ENCODE measurements at places on chromosomes 1 and 21.
A peak's percentile ranks its signal among the peaks of the same experiment; 100 is the strongest.

- DNase-seq = no peak
Measured at GRCh38 chr1:232378266-232379062, 251.5 kb downstream of the SIPA1L2 start.

DNA sequence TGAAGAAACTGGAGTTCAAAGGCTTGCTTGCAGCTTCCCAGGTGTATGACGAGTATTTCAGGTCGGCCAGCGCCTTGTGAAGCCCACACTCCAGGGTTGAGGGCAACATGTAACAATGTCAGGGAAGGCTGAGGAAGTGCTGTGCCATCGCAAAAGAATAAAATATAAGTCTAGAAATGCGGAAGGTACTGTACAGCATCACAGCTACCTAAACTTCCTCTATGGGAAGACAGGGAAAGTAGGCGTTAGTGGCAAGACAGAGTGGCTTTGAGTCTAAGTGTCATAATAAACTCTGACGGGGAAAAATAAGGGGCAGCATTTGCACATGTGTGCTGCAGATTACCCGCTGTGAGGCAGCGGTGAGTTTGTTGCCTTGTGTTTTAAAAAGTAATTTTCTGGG, 28.9 kb downstream of the DOP1B start:
- DNase-seq = no peak

- DNase-seq = no peak
Measured at GRCh38 chr1:230301822-230302221, 124.3 kb downstream of the PGBD5 start.

DNA sequence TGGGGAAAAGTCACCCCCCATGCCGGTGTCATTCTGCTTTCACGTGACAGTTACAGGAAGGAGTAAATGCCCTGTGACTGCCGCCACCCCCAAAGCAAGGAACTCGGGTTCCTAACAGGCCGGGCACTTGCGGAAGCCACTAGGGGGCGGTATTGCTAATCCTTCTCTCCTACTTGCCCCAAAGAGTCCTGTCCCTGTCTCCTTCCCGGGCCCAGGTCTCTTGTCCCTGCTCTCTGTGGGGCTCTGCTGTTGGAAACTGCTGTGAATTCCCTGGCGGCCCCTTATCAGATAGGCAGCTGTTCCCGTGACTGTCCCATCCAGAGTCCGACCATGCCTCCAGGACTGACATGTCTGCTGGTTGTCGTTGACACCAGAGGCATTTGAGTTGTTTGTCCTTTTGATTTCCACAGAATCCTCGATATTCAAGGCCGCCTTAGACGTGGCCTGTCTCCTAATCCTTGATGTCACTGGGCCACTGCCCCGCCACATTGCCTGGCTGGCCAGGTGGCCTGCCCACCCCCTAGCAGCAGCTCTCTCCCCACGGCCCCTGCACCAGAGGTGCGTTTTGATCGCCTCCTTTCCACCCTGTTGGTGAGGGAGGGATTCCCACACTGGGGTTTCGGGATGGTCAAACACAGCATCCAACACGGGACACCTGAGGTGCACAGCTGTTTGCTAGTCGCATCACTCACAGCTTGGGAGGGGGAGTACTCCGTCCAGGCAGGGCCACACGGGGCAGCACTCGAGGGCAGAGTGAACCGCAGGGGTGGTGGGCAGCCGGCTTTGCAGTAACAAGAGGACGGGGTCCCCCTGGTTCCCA, 37.3 kb downstream of the CHAF1B start:
- peak; percentile 61 for DNase-seq

GRCh38 chr1:54850737-54851136, 36.3 kb downstream of the DHCR24 start:
- DNase-seq = no peak

DNA sequence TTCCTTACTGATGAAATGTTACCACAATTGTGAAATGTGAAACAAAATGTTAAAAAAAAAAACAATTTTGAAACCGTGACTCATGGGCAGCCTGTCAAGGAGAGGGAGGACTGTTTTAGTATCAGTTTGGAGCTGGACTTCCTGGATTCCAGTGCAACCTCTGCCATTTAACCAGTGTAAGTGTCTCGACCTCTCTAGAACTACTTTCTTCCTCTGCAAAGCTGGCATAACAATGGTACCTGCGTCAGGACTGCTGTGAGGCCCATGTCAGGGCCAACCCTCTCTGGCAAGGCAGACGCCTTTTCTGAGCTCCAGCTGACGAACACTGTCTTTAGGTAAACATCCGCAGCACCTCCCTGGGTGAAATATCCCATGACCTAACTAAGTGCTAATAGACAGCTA, 20.9 kb downstream of the URB1 start:
- DNase-seq = no peak

GRCh38 chr1:43981135-43981491, 2.1 kb downstream of the B4GALT2 start:
- no peak for DNase-seq

- no peak for DNase-seq
Measured at GRCh38 chr1:225883616-225884265, 1.6 kb upstream of the TMEM63A start.

- DNase-seq = peak; percentile 73
Measured at GRCh38 chr1:186605762-186606350, 74.4 kb downstream of the PTGS2 start.

GRCh38 chr1:54965624-54966340, 14.6 kb upstream of the TMEM61 start:
- peak; percentile 34 for DNase-seq

DNA sequence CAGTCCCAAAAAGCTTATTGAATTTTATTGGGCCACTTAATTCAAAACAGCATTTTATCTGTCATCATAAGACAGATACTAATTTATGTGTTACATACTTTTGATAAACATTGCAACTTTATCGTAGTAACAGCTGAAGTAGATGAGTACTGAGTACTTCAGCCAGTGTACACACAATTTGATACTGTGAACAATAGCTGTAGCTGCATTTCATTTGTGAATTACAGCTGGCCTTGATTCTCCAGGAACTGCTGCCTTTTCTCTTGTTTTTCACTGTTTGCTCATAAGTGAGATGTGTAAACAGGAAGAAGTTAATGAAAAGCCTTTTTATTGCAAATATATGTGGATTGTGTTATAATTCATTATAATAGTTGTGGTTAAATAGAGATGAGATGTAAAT, 10.2 kb downstream of the UAP1 start:
- DNase-seq = no peak

GRCh38 chr1:83055391-83056170, 943.4 kb downstream of the TTLL7 start:
- DNase-seq = no peak

DNA sequence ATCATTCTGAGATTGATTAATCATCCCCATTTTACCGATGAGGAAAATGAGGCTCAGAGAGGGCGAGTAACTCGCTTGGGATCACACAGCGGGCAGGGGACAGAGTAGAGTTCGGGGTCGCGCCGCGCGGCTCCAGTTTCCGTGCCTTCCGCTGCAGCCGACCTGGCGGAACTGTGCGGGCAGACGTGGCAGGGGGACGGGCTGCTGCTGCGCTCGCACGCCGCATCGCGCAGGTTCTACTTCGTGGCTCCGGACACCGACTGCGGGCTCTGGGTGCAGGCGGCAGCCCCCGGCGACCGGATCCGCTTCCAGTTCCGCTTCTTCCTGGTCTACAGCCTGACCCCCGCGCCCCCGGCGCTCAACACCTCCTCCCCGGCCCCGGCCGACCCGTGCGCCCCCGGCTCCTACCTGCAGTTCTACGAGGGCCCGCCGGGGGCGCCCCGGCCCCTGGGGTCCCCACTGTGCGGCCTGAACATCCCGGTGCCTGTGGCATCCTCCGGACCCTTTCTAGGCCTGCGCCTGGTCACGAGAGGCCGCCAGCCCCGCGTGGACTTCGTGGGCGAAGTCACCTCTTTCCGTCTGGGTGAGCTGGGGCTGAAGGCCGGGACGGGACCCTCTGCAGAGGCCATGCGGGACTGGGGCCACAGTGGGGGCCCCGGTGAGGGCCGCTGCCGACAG, 2.3 kb downstream of the LDLRAD2 start:
- DNase-seq = no peak

DNA sequence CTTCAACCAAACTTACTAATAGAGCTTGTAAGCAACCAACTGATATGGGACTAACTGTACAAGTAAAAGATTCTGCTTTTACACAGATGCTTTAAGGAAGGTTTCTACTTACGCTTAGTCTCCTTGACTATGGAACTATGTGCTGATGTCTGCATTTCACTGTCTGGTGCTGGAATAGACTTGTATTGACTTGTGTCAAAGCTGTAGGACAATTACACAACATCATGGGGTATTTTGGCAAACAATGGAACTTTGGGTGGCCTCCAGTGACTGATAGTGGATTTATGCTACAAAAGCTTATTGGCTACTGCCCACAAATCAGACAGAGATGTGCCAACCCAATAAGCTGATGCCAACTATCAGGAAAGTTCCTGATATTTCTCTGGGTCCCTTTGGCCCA, 10.6 kb downstream of the CBR1 start:
- no peak for DNase-seq

DNA sequence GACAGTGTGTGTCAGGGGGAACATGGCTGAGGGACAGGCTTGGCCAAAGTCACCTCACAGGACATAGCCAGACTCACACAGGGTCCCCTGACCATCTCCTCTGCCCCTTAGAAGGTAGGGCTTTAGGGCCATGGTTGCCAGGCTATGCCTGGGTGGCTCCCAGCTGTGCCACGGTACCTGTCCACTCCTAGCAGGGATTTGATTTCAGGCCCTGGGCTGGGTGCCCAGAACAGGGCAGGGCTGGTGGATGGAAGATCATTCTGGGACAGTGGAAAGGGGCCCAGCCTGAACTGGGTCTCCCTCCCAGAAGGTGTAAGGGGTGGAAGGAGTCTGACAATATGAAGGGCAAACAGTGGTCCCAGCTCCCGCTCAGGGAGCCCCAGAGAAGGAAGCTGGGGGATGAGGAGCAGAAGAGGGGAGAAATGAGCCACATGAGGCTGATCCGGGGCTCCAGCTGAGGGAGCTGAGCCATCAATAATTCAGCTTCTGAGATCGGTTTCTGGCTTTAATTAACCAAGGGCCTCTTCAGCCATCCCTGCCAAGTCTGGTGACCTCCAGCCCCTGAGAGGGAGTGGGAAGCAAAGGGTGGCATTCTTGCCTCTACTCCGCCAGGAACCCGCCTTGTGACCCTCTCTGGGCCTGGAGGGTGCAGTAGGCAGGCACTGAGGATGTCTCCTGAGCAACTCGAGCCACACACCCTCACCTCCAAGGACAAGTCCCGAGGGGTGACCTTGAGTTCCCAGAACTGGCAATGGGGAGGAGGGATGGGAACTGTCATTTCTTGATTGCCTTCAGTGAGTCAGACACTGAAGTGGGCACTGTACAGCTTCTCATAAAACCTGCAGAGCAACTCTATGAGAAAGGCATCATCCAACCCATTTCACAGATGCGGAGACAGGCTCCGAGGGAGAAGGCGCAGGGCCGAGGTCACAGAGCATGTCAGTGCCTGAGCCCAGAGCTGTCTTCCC, 2.1 kb downstream of the CD164L2 start:
- DNase-seq = no peak

DNA sequence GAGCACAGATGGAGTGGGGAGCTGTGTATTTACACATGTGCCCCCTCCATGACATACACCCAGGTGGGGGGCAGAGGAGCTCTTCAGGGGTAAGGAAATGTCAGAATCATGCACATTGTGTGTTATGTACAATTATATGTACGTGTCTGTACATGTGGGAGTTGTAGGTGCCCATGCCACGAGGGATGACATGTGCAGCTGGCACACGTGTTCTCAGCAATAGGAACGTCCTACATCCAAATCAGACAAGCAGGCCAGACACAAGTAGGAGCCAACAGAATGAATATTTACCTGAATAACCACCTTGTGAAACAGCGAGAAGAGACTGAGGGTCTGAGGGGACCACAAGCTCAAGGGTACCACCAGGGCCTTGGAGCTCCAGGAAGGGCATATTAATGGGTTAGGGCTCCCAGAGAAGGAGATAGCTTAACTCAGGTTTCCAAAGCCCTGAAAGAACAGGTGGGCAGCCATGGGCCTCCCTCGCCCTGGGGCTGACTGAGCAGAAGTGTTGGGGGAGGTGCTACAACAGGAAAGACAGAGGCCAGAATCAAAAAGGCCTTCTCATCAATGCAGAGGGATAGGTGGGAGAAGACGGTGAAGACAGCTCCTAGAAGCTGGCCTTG, 3.2 kb downstream of the COL16A1 start:
- DNase-seq = no peak

DNA sequence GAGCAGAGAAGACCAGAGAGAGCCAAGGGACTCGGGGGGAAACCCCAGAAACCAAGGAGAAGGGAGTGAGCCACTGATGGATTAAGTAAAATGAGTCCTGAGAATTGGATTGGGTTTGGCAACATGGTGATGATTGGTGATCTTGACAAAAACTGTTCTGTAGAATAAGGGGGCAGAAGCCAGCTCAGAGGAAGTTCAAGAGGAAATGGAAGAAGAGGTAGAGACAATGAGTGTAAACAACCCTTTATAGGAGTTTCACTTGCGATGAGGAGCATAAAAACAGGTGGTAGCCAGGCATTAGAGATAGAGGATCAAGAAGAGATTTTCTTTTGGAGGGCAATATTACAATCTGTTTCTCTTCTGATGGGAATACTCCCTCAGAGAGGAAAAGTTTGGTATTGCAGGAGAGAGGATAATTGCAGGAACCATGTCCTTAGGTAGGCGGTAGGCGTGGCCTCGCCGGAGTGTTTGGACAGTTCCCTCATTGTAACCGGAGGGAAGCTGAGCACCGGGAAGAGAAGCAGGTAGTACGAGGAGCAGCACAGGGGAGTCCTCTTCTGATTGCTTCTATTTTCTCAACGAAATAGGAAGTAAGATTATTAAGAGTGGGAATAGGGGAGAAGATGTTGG, 68.4 kb upstream of the TENT5C start:
- peak; percentile 37 for DNase-seq

DNA sequence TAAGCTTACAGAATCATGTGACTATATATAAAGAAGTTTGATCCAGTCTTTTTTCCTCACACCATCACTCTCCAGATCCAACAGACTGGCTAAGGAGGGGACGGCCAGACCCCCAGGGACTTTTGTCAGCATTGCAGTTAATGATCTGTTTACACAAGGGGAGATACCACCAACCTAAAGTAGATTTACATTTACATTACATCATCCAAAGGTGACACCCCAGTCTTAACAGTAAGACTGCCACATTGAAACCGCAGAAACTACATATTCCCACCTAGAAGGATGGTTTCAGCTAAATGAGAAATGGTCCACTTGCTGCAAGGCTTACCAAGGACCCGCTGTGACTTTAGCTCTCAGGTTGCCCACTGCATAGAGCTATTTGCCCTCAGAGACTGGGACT, 3.4 kb downstream of the RCAN1 start:
- DNase-seq = no peak

- no peak for DNase-seq
Measured at GRCh38 chr1:48831120-48831978, 54.7 kb upstream of the BEND5 start.

DNA sequence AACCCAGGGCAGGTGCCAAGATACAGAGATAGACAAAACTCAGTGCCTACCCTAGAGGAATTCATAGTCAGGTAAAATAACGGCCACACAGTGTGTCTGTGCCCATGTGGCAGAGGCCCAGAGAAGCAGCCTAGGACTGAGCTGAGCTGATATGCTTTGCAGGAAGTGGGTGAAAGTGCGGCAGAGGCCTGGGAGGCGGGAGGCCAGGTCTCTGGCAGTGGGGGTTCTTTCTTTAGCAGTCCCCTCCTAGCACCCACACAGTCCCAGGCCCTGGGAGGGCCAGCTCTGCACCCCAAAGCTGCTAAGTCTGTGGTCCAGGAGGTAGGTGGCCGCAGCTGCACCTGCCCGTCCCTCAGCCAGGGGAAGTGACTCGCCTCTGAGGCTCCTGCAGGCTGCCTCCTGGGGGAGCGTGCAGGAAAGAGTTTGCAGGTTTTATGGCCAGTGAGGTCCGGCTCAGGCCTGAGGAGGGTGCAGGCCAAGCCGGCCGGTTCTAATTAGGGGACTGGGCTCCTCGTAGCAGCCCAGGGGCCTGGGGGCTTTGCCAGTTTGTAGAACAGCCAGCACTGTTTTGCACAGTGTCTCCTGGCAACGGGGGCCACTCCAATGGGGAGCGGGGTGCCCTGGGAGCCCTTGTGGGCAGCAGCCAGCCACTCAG, 107.9 kb downstream of the SPSB1 start:
- DNase-seq = peak; percentile 16
